ENCODE measurements at places on chromosomes 6 and 20.

DNA sequence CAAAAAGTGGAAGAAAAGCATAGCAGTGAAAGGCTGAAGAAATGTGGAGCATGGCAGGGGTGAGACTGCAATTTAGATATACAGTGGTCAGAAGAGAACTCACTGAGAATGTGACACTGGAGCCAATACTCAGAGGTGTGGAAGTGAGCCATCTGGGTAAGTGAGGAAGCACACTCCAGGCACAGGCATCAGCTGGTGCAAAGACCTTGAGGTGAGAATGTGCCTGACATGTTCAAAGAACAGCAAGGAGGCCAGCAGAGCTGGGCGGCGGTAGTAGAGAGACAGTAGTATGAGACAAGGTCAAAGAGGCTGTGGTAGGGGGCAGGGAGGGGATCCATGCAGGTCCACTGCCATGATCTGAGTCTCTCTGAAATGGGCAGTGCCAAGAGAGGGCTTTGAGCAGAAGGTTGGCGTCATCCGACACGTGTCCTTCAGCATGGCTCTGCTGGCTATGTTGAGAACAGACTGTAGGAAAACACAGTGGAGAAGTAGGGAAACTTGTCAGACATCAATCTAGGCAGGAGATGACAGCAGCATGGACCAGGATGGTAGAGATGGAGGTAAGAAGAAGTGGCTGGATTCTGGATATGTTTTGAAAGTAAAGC is 84.4 kb downstream of the PLCG1 start:
- DNase-seq = no peak

DNA sequence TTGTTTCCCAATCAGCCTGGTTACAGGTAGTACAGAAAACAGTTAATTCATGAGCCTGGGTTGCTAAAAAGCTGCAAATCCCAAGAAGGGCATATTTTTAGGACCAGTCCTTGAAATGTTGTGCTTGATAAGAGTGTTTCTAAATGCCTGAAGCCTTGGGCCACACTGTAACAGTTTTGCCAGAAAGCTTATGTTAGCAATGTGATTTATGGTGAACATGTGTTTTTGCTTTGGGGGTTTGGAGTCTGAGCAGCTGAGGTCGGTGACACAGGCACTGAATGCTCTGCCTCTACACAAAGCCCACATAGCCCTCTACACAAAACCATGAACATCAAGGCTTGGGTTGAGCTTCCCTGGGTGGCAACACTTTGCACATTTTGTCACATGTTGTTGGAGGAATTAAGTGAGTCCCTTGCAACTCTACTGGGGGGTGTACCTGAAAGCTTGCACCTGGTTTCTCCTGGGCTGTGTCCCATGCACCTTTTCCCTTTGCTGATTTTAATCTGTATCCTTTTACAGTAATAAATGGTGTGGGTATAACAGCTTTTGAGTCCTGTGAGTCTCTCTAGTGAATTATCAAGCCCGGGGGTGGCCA is 22.2 kb downstream of the AHI1 start:
- no peak for DNase-seq

- no peak for DNase-seq
Measured at GRCh38 chr6:158143700-158144099, 24.4 kb downstream of the SERAC1 start.

DNA sequence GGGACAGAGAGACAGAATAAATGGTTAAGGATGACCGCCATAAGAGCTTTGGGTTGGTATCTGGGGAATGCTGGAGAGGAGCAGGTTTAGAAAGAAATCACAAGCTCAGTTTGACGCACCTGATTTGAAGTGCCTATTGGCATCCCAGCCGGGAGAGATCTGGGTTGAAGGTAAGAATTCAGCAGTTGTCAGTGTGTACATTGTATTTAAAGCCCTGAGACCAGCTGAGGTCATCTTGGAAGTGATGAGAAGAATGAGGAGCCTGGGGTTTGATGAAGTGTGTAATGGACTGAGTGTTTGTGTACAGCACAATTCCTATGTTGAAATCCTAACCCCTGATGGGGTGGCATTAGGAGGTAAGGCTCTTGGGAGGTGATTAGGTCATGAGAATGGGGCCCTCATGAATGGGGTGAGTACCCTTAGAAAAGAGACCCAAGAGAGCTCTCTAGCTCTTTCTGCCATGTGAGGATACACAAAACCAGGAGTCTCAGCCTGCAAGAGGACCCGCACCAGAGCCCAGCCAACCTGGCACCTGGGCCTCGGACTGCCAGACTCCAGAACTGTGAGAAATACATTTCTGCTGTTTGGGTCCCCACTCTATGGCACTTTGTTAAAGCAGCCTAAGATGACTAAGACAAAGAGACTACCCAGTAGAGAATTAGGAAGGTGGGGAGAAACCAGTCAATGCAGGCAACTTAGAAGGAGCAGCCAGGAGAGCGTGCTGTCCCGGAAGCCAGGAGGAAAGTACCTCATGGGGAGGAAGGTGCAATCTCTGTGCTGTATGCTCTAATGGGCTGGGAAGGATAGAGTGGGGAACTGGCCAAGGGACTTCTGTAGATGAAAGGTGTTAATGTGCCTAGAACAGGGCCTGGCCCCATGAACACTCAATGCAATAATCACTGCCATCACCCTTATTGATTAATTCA is 133.7 kb upstream of the SLC24A3 start:
- no peak for DNase-seq

- DNase-seq = no peak
Measured at GRCh38 chr6:139017227-139017626, 11.3 kb upstream of the ABRACL start.

DNA sequence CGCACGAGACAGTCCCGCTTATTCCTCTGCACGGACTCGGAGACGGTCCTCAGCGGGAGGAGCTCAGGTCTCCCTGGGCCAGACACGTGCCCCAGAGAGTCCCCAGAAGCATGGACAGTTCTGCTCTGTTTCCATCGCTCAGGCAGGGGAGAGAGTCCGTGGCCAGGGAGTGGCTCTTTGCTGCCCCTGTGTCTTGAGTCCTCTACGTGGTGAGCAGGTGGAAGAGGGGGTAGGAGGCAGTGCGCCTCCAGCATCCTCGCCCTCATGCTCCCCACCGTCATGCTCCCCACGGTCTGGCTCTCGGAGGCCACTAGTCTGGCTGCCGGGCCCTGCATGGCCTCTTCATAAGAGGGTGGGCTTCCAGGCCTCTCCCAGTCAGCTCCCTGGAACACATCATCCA is 8.9 kb downstream of the TAGAP start:
- DNase-seq = no peak

DNA sequence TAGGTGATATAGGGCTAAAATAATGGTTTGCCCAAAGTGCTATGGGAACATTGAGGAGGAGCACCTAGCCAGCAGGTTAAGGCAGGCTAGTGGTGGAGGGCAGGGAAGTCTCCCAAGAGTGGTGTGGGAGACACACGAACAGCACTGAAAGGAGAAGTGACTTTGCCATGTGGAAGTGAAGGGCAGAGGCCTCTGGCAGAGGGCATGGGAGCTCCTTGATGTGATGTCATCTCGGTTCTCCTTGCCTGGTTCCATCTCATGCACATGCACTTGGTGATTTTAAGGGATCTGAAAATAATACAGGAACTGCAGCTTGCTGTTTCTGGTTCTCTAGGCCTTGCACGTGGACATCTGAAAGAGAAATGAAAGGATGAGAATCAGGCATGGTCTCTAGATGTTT is 4.7 kb upstream of the MAP3K4 start:
- no peak for DNase-seq

DNA sequence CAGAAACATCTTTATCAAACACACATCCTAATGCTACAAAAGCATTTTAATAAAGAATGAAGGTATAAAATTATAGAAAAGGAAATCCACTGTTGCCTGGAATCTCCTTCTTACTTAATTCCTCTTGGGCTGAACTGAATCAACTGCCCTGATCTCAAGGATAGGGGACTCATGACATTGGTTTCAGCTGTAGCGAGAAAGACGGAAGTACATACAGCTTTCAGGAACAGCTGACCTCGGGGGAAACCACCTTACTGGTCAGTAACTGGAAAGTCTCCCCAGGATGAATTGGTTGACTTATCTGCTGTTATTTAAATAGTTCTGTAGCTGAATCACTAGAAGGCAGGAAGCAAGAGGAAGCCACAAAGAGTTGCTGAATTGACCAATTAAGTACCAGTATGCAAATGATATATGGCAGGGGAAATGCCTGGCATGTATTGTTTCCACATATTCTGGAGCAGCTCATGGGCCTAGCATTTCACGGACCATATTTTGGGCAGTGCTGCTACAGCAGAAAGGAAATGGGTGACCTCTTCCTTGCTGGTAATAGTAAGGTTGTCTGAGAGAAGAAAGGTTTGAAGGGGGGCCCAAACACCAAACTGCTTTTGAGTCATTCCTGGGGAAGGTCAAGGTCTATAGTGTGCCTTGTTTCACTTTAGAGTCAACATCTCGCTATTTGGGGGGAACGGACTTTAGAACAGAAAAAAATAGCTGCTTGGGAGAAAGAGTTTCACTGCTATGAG is 43.7 kb upstream of the MAP7 start:
- DNase-seq = peak; percentile 46

DNA sequence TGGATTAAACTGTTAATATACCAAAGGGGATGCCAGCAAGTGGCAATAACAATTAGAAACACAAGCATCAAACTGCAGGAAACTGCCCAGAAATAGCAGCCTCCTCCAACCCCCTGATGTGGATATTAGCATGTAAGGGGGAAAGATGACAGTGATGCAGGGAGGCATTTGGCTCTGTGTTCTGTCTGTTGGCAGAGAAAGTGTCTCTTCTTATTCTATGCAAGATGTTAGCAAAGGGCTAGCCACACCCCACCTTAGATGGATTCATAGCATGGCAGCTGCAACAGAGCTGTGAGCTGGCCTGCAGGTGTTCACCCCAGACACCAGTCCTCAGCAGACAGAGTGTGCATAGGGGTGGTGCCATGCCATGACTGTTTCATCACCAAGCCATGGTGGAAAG is 38.0 kb downstream of the SCP2D1 start:
- no peak for DNase-seq

- no peak for DNase-seq
Measured at GRCh38 chr6:37251211-37251780, 6.3 kb upstream of the TBC1D22B start.

- no peak for DNase-seq
Measured at GRCh38 chr20:51620432-51620831, 77.9 kb upstream of the NFATC2 start.

DNA sequence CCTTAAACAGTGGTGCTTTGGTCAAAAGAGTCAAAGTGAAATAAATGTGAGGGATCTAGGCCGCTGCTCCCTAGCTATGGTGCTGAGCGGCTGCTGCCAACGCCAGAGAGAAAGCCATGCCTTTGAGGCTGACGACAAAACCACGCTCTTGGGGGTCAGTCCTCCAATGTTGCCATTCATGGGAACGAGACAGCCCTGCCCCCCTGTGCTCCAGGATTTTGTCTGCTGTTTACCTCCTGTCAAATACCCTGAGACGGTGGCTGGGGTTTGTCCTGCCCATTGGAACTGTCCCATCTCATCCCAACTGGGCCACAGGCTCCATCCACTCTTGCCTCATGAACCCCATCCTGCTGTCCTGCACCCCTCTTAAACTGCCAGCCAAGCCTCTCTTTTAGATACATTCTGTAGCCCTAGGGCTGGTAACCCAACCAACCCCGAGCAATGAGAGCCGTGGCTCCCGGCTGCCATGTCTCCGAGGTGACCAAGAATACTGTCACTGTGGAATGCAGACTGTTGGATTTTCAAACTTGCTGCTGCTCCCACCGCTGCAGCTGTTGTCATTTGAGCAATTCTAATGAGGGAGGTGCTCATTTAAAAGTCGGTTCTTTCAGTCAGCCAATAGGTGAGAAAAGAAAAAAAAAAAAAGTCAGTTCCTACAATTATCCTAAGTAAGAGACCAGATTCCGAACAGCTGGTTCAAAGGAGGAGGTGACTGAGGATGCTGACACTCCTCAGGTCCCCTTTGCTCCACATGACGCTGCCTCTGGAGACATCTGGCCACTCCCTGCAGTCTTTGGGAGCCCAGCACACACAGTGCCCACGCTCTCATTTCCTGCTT is 73.1 kb upstream of the QKI start:
- no peak for DNase-seq

DNA sequence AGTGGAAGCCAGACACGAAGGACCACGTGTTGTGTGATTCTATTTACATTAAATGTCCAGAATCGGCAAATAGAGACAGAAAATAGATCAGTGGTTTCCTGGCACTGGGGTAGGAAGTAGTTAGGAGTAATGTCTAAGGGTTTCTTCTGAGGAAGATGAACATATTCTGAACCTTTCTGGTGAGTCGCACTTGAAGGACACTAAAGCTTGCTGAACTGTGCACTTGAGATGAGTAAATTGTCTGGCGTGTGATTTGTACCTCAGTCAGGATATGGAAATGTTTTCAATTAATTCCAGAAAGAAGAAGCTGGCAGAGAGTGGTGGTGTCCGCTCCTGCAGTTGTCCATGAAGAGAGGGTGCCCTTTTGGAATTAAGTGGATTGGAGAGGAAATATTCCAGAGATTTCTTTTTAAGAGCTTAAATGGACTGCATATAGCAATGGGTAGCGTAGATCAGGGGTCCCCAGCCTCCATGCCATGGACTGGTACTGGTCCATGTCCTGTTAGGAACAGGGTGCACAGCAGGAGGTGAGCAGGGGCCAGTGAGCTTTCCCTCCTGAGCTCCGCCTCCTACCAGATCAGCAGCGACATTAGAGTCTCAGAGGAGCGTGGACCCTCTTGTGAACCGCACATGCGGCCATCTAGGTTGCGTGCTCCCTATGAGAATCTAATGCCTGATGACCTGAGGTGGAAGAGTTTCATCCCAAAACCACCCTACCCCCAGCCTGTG is 12.4 kb upstream of the KIF25 start:
- DNase-seq = no peak

DNA sequence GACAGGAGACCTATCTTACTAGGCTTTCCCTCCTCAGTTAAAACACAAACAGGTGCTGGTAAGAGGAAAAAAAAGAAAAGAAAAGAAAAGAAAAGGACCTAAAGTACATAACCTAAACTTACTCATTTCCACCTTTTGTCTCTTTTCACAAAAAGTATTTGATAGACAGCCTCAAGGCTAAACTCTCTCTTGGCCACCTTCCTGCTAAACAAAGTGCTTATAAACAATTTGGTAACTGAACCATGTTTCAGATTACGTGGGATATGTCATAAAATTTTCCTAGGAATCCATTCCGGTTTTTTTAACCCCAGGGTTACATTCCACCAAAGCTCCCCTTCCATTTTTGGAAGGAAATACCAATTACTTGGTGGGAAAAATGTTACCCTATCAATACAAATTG is 109.0 kb downstream of the PRND start:
- no peak for DNase-seq
